ENCODE measurements at places on chromosomes 3 and 15.

DNA sequence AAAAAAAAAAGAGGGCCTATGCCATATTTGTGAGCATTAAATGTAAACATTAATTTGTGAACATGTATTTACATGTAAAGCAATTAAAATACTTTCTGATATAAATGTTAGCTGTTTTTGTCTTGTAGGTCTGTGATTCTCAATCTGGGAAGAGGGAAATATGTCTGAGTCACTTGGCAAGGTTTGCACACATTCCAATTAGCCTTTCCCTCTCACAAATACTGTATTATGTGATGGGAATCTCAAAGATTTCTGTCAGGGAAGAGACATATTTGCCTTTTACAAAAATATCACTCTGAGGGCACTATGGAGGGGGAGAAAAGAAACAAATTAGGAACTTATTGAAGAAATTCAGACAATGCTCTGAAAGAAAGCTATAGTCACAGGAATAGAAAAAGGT is 483.6 kb downstream of the GBE1 start:
- no peak for DNase-seq

- DNase-seq = no peak
Measured at GRCh38 chr15:79897380-79897678, 515 bp upstream of the MTHFS start.

DNA sequence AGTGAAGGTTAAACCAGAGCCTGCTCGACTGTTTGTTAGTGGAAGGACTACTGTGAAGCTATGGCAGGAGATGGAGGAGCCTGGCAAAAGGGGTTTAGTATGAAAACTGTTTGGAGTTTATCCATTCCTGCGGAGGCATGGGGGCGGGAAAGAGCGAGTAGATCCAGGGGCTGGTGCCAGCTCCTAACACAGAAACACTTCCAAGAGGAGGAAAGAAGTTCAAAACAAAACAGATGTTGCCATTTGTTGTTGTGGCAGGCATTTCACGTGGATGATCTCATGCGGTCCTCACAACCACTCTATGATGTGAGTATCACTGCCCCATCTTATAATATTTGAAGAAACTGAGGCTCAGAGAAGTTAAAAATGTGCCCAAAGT is 30.7 kb upstream of the KY start:
- DNase-seq = no peak

DNA sequence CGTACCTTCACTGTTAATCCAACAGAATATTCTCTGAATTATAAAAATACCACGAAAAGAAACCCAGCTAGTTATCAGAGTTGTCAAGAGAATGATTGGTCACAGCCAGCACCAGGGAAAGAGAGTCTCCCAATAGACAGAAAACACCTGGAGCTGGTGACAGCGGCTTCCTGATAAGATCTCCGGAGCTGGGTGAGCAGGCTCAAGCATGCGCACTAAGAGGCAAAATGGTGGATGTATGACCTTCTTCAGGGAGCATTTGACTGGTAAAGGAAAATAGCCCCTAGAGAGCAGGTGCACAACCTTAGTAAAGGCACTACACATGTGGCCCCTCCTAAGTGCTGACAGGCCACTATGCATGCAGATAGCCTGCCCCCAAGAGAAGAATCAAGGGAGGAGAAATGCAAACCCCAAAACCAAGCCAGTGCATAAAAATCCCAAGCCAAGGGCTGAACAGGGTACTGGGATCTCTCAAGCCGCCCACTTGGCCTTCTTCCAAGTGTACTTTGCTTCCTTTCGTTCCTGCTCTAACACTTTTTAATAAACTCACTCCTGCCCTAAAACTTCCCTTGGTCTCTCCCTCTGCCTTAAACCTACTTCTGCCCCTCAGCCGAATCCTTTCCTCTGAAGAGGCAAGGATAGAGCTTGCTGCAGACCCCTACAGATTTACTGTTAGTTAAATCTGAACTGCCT is 93.2 kb downstream of the UACA start:
- no peak for DNase-seq

- no peak for DNase-seq
Measured at GRCh38 chr3:60698117-60698516, 553.1 kb downstream of the FHIT start.

DNA sequence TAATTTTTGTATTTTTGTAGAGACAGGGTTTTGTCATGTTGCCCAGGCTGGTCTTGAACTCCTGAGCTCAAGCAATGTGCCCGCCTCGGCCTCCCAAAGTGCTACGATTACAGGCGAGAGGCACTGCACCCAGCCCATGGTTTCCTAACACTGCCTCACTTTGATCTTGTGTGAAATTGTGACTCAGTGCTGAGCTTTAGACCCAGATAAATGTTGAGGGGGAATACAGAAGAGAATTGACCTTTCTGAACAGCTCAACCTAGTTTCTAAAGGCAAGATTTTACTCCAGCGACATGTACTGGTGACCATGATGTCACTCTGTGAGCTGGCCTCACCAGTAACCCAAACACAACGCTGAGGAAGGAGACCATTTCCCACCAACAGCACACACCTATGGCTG is 73.5 kb downstream of the ATP1B3 start:
- no peak for DNase-seq

- DNase-seq = no peak
Measured at GRCh38 chr3:14392803-14393319, 9.5 kb upstream of the SLC6A6 start.

- DNase-seq = no peak
Measured at GRCh38 chr3:178459038-178459410, 77.2 kb upstream of the KCNMB2 start.

DNA sequence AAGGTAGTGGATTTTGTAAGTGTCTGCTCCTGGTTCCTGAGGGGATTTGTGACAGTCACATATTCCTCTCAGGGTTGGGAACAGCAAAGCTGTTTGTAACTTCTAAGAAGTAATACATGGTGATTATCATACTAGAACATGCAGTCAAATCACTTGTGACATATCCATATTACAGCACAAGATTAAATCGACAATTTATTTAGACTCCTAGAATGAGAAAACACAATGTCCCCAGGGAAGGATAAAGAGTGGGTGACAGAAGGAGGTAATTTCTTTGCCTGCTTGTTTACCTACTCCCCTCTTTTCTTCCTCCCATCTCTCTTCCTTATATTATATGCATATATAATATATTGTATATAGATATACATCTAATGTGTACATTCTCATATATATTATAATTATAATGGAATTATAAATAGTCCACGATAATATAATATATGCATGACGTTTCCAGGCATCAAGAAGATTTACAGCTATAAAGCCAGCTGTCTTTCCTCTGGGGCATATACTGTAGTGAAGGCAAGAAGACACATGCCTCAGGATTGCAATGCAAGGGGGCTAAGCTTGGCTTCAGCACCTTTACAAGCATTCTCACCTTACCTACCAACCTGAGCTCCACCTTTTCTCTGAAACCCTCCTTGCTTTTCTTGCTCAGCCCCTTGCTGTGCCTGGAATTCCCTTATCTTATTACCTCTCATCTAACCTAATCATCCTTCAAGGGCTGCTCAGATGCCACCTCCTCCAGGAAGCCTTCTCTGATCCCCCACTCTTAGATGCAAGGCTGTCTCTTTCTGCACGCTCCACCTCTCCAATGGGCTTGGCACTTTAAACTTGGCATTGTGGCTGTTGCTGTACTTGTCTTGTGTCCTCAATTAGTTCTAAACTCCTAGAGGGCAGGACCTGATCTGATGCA is 73.1 kb upstream of the PIAS1 start:
- no peak for DNase-seq

GRCh38 chr3:16808393-16809107 is 76.2 kb upstream of the PLCL2 start:
- no peak for DNase-seq

DNA sequence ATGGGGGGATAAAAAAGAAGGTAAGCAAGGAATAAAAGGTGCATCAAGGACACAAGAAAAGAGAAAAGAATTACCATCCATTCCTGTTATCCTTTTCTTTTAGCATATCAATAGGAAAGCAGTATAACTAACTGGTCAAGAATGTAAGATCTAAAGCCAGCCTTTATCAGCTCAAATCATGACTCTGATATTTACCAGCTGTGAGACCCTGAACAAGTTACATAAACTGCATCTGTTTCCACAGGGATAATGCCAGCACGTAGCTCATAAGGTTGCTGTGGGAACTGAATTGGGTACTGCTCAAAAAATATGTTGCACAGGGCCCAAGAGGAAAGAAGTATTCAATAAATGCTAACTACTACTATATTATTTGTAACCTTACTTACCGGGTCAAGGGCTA is 1092.2 kb upstream of the CFAP20DC start:
- no peak for DNase-seq

- DNase-seq = no peak
Measured at GRCh38 chr3:104279617-104280016, 1087.1 kb upstream of the ALCAM start.

DNA sequence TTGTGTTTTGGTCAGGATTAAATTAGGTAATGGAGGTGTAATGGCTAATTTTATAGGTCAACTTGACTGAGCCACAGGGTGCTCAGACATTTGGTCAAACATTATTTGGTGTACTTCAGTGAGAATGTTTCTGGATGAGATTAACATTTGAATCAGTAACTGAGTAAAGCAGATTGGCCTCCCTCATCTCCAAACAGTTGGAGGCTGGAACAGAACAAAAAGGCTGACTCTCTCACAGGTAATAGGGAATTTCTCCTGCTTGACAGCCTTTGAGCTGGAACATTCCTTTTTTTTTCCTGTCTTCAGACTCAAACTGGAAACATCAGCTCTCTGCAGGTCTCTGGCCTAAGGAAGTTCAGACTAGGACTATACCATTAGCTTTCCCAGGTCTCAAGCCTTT is 280.7 kb downstream of the ZBTB20 start:
- DNase-seq = no peak

DNA sequence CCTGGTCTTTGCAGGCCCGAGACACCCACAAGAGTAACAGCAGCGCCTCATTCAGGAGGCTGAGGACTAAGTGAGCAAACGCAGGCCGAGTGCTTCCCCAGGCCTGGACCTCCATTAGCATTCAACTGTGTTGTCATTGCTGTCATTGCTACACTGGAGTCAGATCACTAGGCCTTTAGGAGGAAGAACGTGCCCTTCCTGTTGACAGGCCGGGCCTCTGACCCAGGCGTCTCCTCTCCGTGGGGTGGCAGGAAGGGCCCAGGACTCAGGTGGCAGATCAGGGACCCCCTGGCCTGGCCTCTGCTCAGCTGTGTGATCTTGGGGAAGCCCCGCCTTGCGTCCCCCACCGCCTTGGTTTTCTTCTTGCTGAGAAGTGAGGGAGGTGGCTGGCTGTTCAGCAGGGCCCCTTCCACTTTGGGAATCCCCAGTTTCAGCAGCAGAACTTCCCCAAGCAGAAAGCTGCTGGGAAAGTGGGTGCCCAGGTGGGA is 19.1 kb downstream of the ZDHHC19 start:
- no peak for DNase-seq

DNA sequence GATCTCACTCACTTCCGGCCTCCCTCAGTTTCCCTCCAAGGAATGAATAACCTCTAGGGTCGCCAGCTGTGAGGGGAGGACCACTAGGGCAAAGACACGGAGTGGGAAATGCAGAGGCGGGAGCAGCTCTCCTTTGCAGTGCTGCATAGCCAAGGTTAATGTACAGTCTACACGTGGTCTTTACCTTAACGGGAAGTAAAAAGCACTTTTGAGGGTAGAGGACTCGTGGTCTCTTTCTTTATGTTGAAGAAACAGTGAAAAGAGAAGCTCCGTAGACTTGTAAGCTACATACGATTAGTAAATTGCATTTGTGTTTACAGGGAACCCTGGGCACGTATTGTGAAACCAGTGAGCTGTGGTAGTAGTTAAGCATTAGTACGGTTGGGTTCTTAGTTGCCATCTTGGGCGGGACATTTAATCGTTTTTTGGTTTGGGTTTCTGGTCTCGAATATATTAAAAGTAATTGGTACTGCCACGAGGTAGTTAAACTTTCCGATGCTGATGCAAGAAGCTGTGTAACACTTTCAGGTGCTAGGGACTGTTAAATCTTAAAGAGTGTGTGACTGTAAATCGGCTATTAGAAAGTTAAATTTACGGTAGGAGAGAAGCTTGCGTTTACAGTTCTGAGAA is 828 bp downstream of the U2SURP start:
- DNase-seq = no peak

Measured in activated T-helper 2 cell treated with anti-CD3 and anti-CD28 coated beads, Interferon-gamma antibody, Interleukin-2, Interleukin-4, amounts not matched to agents 10 μg/mL and 5 μg/mL and 100 μg/mL, durations not matched to agents 14 hours and 24 hours and 36 hours (primary cell).